ENCODE measurements at places on chromosomes 3 and 15.

DNA sequence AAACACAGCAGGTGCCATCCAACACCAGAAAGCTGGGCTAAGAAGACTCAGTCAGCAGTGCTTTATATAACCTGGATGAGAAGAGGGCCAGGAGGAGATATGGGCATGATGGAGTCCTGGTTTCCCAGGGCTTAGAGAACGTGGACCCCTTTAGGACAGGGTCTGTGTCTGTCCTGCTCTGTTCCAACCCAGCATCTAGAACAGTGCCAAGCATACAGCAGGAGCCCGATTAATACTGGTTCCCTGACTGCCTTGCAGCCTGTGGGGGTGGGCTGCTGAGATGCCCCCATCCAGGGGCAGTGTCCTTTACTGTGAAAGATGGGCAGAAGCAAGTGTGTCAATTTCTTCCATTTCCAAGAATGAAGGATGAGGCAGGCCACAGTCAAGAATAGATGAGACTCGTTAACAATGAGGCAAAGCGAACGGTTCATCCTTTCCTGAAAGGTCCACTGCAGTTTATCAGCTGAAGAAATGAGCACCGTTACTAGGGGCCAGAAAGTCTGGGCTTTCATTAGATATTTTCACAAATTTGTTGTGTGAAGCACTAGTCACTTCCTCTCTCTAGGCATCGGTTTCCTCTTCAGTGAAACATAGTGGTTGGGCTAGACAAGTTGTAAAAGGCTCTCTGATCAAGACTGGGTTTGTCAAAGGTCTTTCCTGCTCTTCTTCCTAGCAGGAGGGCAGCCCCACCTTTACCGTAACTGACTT, 72.0 kb upstream of the HERC1 start:
- no peak for DNase-seq

DNA sequence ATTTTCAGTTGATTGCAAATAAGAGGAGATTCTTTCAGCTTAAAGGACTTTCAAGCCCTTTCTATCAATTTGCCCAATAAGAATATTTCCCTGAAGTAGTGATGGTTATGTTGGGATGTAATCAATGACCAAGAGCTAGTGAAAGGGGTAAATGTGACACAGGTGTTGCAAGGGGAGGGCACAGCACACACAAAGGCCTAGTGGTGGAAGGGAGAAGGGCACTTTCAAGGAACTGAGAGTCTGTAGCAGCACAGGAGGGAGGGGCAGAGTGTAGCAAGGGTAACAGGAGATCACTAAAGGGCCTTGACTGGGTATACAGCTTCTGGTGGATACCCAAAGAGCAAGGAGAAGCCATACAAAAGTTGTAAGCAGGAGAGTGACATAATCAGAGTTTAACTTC, 217.8 kb upstream of the ARHGEF26 start:
- DNase-seq: no peak

DNA sequence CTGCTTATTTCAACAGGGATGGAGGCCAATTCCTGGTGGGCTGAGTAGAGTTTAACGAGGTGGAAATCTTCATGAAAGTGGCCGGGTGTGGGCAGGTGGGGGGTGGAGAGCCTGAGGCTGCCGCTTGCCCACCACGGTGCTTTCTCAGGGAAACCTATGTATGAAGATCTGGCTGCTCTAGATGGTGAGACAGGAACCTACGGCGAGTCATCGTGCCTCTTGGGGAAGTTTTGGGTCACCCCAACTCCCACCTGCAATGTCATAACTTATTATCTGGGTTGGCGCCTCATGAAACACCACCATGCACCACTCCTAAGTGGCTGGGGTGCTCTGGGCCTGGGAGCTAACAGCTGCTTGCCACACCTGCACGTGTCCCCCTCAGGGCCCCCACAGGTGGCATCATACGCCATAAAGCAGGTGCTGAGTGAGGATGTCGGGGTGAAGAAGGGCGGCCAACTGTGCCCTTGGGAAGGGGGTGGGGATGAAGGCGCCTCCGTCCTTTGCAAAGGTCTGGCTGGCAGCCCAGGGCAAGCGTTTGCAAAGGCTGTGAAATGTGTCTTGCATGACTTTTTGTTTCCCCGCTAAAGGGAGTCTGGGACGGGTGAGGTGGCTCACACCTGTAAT, 27.9 kb upstream of the SNRPA1 start:
- no peak for DNase-seq

DNA sequence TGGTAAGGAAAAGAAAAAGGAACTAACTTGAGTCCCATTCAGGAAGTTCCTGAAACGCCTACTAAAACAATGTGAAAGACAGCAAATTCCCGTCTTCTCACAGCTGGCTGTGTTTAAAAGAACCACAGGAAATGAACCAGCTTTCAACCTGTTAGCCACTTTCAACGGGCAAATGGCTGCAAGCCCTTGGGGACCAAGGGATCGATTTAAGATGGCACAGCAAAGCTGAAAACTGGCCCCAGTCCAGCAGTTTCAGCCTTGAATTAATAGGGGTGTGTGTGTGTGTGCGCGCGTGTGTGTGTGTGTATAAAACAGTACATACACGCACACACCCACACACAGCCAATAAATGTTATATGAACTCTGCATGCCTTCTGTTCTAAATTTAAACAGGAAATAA, 168.7 kb upstream of the TMCO5A start:
- DNase-seq: no peak

- DNase-seq: no peak
Observed at GRCh38 chr3:155441506-155441905, 148.0 kb upstream of the STRIT1 start.

GRCh38 chr3:186213946-186214345, 105.1 kb upstream of the ETV5 start:
- DNase-seq: no peak

DNA sequence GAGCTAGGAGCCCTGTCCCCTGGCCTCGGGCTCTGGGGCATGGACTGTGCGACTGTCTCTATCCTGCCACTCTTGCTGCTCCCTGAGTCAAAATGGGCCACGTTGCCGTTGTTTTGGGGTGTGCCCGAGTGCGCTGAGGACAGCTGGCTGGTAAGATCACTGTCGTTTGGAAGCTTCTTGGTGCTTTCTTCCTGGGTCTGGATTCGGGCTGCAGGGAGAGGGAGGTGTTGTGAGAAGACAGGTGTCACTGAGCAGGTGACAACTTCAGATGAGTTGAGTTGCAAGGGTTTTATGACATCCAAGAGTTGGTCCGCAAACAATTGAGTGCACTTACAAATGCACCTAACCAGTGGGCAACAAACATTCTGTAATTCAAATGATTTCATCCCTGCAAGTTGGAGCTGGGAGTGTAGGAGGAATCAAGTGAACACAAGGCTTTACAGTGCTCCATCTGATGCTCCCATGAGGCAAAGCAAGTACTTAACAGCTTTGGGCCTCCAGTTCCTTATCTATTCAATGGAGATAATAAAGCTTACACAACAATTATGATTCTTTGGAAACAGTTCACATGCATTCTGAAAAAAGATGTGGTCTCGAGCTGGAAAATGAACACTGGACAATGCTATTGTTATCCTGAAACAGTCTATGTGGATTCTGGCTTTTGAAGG, 11.0 kb upstream of the STARD5 start:
- no peak for DNase-seq

GRCh38 chr3:124078953-124079911, 87.3 kb upstream of the ROPN1 start:
- no peak for DNase-seq

- no peak for DNase-seq
Observed at GRCh38 chr3:42043099-42043813, 47.9 kb upstream of the TRAK1 start.

DNA sequence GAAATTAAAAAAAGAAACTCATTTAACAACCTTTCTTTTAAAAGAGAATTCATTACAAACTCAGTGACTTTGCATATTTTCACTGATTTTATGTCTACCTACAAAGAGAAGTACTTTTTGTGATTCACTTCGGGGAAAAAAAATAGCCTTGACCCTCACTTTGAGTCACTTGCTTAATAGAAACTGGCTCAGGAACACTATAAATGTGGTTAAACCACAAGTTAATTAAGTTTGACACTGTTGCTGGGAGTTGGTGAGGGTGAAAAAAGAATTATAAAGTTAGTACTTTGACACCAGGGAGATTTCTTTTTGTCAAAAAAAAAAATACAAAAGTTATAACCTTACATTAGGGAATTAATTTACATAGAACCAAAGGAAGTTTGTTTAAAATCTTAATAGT, 810.9 kb downstream of the NR2F2 start:
- DNase-seq: no peak

DNA sequence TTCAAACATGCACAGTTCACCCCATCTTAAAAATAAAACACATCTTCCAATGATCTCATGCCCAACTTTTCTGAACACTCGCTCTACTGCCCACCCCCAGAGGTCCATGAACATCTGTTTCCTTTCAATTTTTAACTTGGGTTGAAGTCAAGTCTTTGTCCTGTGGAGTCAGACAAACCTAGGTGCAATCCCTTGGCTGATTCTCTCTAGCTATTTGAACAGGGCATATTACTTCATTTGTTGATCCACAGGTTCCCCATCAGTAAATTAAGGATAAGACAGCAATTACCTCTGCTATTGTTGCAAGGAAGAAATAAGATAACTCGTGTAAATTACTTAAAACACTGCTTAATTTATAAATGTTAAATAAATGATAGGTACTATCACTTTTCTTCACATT, 180.1 kb downstream of the CNTN3 start:
- DNase-seq: no peak

- DNase-seq: no peak
Observed at GRCh38 chr3:159273608-159274007, 471.8 kb downstream of the MFSD1 start.

GRCh38 chr15:62524848-62525247, 359.8 kb upstream of the C2CD4B start:
- DNase-seq: no peak

- DNase-seq: no peak
Observed at GRCh38 chr15:95940431-95940985, 390.0 kb upstream of the NR2F2 start.

- DNase-seq: no peak
Observed at GRCh38 chr15:63344731-63345390, 36.8 kb downstream of the CA12 start.
